ENCODE measurements at places on chromosomes 1 and 21.

- no peak for DNase-seq
Measured at GRCh38 chr1:173418107-173418985, 58.8 kb upstream of the PRDX6 start.

DNA sequence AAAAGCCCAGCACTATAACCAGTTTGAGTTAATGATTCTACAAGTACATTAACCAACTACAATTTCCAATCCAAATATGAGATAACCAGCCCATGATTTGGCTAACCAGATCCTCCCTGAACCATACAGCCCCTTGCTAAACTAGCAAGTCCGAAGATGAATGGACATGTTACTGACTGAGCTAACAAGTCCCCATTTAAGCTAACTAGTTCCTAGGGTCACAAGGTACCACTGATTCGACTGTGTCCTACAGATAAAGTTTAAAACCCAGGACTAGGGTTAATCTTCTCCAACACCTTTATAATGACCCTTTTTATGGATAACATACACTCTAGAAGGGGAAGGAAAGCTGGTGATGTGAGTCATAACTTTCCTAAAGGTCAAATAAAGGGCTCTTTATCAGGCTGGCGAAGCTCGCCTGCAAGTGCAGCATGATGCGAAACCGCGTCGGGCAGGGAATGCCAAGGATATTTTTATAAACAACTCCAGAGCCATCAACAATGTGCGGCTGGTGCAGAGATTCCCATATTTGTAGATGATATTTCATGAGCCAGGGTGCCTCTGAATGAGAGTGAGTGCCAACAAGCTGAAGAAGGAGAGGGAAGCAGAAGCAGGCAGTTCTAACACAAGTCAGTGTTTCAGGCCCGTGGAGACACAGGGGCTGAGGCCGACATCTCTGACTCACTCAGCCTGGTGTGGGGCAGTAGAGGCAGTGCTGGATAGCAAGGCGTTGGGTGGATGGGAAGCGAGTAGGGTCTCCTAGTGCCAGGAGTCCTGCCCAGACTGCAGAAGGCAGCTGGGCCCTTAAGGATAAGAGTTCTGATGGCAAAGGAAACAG, 75.6 kb upstream of the ROR1 start:
- DNase-seq: no peak

DNA sequence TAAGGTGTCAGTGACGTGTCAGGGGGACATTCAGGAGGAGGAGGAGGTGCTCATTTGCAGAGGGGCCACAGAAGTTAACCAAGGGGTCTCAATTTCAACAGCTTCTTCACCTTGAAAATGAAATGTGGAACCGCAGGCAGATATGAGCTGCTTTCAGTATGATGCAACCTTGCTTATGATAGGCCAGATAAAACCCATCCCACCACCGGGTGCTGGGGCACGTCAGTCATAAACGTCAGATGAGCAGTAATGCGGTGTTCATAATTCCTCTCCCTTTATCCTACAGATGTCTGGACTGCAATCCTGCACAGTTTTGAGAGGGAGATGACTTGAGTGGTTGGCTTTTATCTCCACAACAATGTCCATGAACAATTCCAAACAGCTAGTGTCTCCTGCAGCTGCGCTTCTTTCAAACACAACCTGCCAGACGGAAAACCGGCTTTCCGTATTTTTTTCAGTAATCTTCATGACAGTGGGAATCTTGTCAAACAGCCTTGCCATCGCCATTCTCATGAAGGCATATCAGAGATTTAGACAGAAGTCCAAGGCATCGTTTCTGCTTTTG, 1.7 kb downstream of the PTGFR start:
- DNase-seq: no peak

DNA sequence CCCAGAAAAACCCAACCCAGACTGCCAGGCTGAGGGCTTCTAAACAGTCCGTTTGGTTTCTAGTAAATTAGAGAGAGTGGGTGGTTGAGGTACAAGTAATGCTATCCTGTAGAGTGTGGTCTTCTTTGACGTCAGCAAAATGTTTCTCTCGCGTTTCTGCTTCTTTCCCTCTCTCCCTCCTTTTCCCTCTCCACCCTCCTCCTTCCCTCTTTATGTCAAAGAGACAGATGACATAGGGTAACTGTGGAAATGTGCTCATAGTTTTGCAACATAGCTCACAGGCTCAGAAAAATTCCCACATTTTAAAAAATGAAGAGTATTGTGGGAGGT, 158.3 kb downstream of the TOMM20 start:
- DNase-seq: no peak

All from stimulated activated CD4-positive, alpha-beta T cell treated with anti-CD3 and anti-CD28 coated beads, Interleukin-12 subunit alpha, Interleukin-12 subunit beta, amount 100 ng/mL, for 24 hours (primary cell).